Stimulated activated CD8-positive, alpha-beta memory T cell treated with anti-CD3 and anti-CD28 coated beads, Interleukin-15, amount 100 ng/mL, for 24 hours (primary cell): ENCODE measurements at places on chromosomes 11 and 22.
A peak's percentile ranks its signal among the peaks of the same experiment; 100 is the strongest.

- no peak for DNase-seq
Measured at GRCh38 chr22:44287121-44287693, 25.5 kb downstream of the SHISAL1 start.

DNA sequence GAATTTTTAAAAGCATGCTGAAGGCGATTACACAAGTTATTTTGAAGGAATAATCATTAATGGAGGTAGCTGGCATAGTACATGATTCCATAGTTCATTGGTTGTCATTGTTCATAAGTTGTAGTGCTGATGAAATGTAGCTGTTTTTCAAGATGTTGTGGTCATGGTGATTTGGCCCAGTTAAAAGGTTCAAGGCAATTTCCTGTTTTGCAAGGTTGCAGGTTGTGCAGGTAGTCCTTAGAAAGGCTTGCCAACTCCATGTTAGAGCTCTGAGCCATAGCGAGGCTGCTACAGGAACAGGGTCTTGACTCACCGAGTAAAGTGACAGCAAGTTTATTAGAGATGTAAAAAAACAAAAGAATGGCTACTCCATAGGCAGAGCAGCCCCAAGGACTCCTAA lies 95.8 kb upstream of the CHORDC1 start:
- DNase-seq: no peak

DNA sequence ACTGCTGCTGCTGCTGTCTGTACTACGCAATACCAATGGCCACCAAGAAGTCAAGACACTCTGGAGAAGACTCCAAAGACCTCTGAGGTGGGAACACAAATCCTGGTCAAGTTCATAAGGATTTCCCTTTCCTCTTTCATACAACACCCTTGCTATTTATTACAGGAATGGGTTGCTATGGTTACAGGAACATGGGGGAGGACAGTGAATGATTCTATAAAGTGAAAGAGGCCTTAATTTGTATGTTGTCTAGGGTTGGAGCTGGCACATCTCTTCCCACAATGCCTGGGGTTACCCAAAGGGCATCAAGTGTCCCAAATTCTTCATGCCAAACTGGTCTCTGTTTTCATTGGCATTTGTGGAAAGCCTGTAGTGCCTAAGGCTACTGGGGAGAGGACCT lies 11.4 kb upstream of the SEC14L3 start:
- DNase-seq: no peak

DNA sequence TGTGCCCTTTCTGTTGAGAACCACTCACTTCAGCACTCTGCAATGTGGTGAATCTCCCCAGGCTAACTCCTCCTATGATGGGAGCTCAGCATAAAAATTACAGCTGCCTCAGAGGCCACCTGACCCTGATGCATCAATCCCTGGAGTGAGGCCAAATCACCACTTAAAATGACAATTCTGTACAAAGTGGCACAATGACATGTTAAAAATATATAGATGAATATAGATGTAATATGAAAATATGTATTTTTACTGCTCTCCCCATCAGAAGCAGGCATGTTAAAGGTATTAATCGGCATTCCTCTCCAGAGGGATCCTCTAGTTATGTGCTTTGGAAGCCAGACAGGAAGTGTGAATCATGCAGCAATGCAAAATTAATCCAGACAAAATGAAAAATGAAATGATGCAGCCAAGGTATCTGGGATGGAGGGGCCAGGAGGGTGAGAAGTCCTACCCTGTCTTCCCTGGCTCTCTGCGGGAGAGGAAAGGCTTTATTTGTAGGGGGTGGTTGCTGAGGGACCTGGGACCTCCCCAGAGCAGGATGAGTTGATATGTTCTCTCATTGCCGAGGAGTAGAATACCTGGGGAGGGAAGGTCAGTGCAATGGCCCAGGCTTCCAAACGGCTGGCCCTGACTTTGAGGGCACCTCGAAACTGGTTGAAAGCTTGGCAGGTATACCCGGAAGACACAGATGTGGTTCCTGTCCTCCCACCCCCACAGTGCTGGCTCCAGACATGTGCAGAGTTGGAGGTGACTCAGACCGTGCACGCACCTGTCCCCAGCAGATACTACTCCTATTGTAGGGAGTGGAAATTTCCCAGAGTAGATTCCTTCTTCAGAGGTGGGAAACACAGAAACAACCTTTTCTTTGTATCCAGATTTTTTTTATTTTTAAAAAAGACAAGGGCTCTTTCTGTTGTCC lies 347.9 kb upstream of the NCAM1 start:
- no peak for DNase-seq

DNA sequence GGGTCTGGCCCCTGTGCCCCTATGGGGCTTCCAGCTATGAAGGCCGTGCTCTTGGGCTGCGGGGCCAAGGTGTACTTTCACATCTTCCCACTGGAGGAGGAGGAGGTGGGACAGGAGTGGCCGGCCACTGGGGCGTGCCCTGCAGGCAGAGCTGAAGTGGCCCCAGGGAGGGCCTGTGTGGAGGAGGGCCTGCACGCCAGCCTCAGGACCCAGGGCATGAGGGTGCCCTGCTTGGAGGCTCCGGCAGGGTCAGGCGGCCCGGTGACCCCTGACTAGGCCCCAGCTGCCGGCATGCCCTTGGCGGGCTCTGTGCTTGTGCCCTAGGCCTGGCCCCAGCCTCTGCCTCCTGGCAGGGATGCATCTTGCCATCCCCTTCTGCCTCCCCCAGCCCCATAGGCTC lies 5.2 kb downstream of the PRR5 start:
- DNase-seq: no peak

GRCh38 chr22:30752771-30753170 lies 58.1 kb downstream of the OSBP2 start:
- DNase-seq: no peak

DNA sequence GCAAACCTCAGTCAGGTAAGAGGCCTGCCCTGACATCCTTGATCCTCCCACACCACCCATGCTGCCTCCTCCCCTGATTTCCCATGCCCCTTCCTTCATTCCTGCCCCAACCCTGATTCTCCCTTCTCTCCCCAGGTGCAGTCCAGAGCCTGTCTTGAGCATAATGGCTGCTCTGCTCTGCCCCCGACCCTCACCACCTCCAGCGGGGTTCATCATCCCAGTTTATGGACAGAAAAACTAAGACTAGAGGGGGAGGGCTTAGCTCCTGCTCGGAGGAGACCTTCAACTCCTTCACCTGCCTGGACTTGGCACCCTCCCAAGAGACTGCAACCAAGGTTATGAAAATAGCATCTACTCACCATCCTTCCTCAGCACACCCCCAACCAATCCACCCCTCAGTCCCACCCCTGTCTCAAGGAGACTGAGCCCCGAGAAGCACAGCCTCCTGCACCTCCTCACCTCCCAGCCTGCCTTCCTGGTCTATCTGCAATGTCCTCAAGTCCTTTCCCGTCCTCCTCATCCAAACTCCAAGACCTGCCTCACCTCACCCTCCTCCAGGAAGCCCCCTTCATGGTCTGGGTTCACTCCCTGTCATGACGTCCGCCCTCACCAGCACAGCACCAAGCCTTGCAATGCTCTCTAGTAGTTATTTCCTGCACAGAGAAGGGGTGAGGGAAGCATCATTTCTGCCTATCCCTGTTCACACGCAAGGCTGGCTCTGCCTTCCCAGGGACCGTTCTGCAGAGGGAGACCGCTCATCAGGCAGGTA lies 103.1 kb downstream of the PDE2A start:
- DNase-seq: no peak

- DNase-seq: no peak
Measured at GRCh38 chr11:126587541-126587940, 232.1 kb downstream of the ST3GAL4 start.

DNA sequence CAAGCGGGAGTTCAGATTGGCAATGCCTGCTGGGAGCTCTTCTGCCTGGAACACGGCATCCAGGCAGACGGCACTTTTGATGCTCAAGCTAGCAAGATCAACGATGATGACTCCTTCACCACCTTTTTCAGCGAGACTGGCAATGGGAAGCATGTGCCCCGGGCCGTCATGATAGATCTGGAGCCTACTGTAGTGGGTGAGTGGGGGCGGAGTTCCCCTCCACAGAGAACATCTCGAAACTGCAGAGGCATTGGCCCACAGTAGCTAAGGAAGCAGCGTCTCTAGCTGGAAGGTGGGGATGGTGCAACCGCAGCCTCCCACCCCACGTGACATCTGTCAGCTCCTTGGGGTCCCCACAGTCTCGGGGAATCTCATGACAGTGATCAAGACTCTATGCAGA lies 10.9 kb downstream of the TUBA8 start:
- no peak for DNase-seq

DNA sequence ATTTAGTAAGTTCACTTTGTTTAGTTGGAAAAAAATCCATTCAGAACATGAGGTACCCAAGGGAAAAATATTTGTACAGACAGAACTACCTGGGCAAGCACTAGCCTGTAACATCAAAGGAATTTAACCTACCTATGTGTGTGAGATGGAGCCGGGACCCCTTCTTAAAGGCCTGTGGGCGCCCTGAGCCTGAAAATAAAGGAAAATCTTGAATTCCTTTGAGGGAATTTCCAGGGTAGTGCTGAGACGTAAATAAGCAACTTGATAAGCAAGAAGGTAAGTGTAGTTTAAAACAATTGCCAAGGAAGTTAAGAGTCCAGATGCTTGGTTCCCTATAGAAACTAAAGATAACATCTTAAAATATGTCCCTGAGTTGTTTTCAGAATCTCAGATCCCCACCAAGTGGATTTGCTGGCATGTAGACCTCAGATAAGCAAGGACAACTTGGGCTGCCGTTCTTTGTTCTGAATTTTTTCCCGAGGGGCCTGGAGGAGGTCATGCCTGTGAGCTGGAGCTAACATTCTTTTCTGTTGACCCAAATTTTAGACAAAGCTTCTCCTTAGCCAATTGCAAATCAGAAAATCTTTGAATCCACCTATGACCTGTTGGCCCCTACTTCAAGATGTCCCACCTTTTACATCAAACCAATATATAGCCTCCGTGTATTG lies 31.0 kb downstream of the MED17 start:
- no peak for DNase-seq

- DNase-seq: peak; percentile 84
Measured at GRCh38 chr11:64971421-64972233, at the start of gene MAJIN. Gene MAJIN, minus strand, starts transcription at chr11:64972108. Its CDS starts 12,703 bp downstream, at chr11:64959405.

- no peak for DNase-seq
Measured at GRCh38 chr11:120579611-120580031, 68.1 kb downstream of the GRIK4 start.

DNA sequence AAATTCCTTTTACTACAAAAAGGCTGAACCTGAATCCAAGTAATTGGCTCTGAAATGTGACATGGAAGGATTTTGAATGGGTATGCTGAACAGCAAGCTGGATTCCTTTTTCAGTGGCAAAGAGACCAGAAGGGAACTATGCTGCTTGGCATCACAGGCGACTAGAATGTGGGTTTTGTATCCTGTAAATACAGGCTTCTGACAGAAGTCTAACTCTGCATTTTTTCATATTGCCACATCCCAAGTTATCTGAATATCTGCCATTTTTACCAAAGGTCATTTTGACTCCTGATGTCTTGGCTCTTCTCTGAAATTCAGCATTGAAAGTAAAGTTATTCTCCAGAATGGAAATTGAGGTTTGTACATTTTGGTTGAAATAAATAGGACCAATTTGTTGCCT lies 145.7 kb downstream of the ARHGAP42 start:
- DNase-seq: no peak

DNA sequence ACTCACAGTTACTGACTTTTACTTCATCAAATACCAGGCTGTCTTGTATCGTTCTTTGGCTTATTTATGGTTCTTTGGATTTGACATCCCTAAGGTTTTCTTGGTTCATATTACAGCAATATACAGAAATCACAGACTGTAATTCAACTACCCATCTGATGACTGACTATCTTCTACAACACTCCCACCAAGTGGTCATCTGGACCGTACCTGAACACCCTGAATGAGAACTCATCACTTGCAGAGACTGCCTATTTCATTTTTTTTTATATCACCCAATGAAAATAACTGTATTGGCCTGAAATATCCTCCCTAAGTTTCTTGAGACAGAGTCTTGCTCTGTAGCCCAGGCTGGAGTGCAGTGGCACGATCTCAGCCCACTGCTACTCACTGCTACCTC lies 9.5 kb upstream of the UPB1 start:
- DNase-seq: no peak

DNA sequence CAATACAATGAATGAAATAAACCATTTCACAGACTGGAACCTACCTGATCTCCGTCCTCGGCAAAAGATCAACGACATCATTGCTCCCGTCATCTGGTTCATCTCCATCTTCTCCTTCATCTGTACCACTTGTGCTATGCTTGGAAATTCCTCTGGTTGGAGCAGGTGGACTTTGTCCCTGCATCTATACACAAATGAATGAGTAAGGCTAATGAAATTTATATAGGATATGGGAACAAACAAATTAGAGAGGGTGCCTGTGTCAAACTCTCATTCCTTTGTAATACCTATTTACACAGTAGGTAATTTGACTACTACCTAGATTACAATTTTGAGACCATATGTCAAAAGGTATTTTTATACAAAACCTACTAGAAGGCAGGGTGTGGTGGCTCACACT lies 59.4 kb downstream of the F2 start:
- DNase-seq: no peak

- no peak for DNase-seq
Measured at GRCh38 chr11:30741039-30741550, 154.9 kb upstream of the MPPED2 start.

DNA sequence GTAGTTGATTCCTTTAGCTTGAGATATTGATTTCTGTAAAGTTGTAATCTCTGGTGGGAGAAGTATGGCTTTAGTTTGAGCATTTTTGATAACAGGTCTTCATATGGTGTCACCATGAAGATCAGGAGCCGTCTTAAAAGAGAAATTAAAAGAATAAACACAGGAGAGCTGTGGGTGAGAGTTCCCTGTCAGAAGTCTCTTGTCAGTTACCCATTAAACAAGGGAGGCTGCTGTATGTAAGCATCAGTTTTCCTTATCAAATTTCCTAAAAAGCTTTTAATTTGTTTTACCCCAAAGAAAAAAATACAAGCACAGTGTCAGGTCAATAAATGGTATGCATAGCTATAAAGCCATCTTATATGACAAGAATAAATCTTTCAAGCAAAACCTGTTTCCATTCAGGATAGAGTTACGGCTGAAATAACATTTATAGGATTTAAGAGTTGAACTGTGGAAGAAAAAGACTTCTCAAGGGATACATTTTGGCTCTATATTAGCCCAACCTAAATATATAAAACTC lies 767.5 kb downstream of the JRKL start:
- no peak for DNase-seq

- DNase-seq: no peak
Measured at GRCh38 chr11:106101819-106102218, 24.4 kb downstream of the AASDHPPT start.

DNA sequence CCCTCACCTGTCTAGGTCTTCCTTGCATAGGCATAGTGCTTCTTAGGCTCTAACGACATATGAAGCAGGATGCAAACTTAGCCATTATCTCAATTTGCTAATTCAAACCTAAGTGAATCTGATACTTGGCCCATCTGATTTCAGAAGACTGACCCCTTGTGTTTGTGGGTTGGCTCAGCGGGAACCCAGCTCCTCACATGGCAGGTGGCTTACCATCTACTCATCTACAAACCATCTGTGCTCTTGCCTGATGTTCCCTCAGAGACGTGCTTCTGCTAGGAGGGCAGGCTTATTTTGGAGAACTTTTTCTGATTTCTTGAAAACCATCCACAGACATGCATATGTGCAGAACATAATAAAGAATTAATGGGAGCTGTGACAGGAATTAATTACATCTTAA lies 15.2 kb downstream of the ELMOD1 start:
- no peak for DNase-seq

GRCh38 chr11:12668166-12668565 lies 6.1 kb upstream of the TEAD1 start:
- no peak for DNase-seq
